IMR-90 (cell line): ENCODE measurements at places on chromosomes 1 and 21.

- DNase-seq = no peak
Measured at GRCh38 chr1:229300099-229300757, 29.3 kb downstream of the RAB4A start.

GRCh38 chr1:14522926-14523241, 75.6 kb upstream of the KAZN start:
- peak; percentile 82 for DNase-seq

GRCh38 chr1:41427916-41428737, 56.4 kb downstream of the EDN2 start:
- no peak for DNase-seq

- no peak for DNase-seq
Measured at GRCh38 chr1:233042834-233043233, 92.4 kb downstream of the NTPCR start.

DNA sequence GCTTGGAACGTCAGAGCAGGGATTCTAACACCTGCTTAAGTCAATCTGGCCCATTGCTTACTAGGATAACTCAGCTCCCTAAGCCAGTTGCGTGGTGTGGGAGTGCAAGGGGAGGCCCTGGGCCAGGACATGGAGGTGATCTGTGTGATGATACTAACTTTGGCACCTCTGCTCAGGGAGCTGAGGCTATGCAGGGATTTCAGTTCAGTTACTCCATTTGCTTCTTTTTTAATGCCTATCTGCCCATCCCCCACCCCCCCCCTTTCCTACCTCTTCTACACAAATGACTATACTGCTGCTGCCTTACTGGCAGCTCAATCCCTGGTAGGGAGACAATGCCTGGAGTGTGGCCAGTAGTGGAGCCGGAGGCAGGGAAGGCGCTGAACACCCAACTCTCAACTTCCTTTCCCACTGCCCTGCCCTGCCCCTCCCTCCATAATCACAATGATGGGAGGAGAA, 19.5 kb downstream of the INKA2 start:
- DNase-seq = no peak

- DNase-seq = peak; percentile 34
Measured at GRCh38 chr1:59487335-59488031, 190.6 kb downstream of the FGGY start.

DNA sequence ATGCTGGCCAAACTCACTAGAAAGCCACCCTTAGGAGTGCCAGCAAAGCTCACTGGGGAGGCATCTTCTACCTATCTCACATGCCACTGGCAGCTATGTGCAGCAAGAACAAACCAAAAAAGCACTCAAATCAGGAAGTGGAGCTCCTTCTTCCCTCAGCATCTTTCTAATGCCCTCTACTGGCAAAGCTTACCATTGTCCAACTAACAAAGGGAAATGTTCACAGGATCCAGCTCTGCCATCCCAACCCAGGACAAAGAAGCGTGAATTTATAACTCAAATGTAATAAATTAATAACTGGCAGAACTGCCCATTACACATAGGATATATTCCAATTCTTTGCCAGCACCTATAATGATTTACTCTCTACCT, 38.9 kb downstream of the LEPR start:
- peak; percentile 22 for DNase-seq

DNA sequence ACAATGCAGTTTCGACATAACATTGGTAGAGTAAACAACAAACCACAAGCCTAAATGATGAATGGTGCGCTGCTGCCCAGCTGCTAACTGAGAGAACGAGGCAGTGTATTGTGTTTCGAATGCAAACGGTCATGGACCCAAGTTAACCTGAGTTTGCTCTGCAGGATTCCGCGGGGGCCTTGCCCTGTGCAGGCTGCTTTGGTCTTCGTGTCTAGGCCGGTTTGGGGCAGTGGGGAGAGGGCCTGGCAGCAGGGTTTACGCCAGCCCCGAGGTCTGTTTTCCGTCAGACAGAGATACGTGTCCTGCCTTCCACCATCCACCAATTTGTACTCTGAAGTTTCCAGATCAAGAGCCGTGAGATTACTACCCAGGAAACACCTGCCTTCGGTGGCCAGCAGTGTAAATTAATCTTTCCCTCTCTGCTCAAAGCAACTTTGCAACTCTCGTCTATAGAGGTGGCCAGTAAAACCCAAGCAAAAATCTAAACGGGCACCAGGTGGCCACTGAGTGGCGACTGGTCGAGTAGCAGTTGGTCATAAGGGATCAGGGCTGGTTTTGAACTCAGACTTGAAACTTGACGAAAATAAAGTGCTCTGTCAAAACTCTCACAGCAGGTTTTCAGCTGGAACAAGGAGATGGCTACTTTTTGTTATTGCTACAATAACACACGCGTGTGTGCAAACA, 6.3 kb upstream of the PRDM15 start:
- DNase-seq = peak; percentile 53

GRCh38 chr1:172486805-172487454, 43.1 kb upstream of the PIGC start:
- DNase-seq = no peak

- DNase-seq = no peak
Measured at GRCh38 chr1:212528501-212528900, 80.1 kb upstream of the ATF3 start.

DNA sequence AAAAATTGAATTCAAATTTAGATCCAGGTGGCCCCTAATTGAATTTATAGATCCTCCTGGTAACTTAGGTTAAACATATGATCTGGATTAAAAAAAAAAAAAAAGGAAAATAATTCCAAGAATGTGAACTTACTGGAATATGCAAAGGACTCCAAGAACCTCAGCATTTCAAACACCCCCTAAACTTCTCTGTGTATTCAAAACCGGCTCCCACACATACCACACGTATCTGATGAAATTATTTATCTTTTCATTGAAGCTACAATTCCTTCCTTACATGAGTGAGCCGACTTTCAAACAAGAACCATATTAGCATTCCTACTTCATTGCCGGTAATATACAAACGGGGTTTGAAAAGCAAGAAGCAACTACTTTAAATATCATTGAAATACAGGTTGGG, 61.4 kb upstream of the FMN2 start:
- DNase-seq = peak; percentile 50

DNA sequence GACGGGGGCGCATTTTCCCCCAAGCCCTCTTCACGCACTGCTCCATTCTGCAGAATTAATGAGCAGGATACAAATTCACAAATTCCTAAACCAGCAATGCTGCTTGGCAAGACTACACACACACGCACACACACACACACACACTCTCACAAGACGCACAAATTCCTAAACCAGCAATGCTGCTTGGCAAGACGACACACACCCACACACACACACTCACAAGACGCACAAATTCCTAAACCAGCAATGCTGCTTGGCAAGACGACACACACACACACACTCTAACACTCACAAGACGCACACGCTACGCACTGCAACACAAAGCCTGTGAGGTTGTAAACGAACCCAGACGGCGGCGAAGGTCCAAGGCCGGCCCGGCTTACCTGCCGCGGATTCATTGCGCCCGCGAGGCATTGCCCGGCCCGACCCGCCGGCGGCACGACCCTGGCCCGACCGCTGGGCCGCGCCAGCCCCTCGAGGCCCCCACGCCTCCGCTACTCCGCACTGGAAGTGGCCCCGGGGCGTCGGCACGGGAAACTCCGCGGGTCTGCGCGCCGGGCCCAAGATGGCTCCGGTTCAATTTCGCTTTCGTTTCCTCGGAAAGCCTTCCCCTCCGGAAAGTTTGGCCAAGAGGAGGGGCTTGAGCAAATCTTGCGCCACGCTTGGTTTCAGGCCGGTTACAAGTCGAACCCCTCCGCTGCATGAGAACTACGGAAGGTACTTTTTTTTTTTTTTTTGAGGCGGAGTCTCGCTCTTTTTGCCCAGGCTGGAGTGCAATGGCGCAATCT, at the start of gene ADAR:
Gene ADAR, minus strand, starts transcription at position 578 of the 788 bp plus-strand sequence. Its CDS starts 180 bp downstream, at position 398.
- peak; percentile 99 for DNase-seq

GRCh38 chr21:45460011-45460565, 55.1 kb downstream of the COL18A1 start:
- DNase-seq = no peak

DNA sequence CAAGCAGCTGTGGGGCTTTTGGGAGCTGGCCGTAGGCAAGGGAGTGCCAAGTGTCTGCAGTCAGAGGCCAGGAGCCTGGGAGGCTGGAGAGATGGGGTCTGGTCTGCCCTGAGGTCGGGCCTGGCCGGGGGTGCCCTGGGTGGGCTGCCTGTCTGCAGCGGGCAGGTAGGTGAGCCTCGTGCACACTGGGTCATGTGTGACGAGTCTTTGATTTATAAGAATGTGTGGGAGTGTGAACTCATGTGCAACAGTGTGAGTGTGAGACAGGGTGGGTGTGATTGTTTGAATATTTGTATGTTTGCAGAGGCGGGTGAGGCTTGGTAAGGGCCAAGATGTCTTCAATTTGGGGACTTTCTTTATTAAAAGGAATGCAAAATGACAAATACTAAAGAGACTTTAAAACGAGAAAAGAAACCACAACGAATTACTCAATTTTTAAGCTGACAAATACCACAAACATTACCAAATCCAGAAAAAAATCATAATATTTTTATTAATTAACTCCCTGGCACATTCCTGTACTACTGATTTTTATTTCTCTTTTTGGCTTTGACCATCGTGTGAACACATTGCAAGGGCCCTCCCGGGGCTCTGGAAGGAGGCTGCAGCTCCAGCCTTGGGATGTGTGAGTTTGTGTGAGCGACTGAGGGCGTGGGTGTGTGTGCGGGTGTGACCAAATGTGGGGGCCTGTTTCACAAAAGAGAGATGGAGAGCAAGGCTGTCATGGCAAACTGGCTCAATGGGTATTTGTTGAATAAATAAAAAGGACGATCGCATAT, 110.3 kb upstream of the WNT4 start:
- no peak for DNase-seq

DNA sequence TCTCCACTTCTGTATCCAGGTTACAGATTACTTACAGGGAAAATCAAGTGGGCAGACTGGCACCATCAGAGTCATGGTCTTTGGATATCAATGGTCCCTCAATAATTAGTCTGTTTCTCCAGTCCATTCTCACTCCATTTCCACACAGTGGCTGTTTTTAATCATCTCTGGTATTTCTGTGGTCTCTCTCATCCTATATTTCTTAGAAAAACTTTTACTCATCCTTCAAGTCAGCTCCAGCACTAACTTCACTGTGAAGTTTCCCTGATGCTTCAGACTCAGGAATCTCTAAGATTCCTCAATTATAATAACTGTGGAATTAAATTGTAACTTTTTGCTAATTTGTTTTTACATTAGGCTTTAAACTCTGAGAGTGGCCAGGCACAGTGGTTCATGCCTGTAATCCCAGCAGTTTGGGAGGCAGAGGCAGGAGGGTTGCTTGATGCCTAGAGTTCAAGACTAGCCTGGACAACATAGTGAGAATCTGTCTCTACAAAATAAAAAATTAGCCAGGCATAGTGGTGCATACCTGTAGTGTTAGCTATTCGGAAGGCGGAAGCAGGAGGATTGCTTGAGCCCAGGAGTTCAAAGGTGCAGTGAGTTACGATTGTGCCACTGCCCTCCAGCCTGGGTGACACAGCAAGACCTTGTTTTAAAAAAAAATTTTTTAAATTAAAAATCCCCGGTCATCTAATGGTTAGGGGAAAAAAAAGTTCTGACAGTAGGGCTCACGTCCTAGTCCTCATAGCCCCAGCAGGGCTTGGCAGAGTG, 10.6 kb downstream of the CD160 start:
- no peak for DNase-seq

- DNase-seq = peak; percentile 67
Measured at GRCh38 chr1:53182111-53182593, 14.5 kb upstream of the CPT2 start.

GRCh38 chr1:244461245-244462071, at the start of gene CATSPERE:
TSS of gene CATSPERE (plus strand) at chr1:244461273. CDS start at chr1:244461430, 157 bp downstream.
- peak; percentile 66 for DNase-seq

- no peak for DNase-seq
Measured at GRCh38 chr1:29325675-29326074, 89.4 kb downstream of the PTPRU start.

GRCh38 chr1:167784876-167785550, 63.2 kb downstream of the MPZL1 start:
- DNase-seq = peak; percentile 30

GRCh38 chr1:217717959-217718358, 86.8 kb downstream of the SPATA17 start:
- DNase-seq = no peak

- no peak for DNase-seq
Measured at GRCh38 chr1:70887936-70888335, 159.7 kb downstream of the PTGER3 start.

DNA sequence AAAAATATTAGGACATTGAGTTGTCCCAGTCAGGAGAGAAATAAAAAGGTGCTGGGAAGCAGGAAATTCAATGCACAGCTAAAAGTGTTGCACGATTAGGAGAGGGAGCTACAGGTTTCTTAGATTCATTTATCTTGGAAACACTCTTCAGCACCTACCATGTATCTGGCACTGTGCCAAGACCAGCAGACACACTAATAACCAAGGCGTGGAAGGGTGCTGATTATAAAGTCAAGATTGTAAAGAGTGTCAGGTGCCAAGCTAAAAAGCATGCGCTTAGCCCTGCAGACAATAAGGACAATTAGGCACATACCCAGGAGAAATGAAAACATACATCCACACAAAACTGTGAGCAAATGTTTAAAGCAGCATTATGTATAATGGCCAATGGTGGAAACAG, 129.9 kb downstream of the DSCAM start:
- DNase-seq = no peak

DNA sequence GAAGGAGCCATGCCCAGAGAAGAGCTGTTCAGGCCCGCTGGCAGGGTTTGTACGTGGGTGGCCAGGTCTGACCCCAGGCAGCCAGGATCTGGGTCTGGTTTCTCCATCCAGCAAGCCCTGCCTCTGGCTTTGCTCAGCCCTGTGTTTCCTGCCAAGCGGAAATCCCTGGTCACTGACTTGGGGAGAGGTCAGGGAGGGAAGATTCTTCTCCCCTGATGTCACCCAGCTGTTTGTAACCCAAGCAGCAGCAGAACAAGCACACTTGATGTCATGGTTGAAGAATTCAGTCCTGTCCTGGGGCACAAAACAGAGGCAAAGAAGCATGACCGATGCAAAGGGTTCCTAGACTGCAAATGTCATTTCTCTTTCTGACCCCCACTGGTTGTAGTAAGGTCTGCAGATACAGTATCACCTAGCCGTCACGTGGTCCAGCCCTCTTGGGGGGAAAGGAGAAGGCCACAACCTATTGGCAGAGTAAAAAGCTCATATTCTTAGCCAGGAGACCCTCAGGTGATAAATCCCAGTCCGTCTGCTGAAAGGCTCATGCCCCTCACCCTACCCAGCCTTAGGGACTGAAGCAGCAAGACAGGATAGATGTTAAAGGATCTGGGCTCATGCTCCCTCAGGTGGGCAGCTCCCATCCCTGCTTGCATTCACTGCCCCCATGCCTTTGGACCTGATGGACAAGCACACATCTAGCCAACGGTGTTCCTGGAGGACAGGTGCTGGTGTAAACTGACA, 120.9 kb downstream of the SYT2 start:
- DNase-seq = peak; percentile 100
